Activated CD4-positive, alpha-beta memory T cell treated with anti-CD3 and anti-CD28 coated beads, Interleukin-2, amount 10 ng/mL, durations not matched to agents 7 days and 5 days (primary cell): ENCODE measurements at places on chromosomes 3 and 15. TPM values are rescaled to one million over a fixed set of nuclear protein-coding genes. Genes with fewer than 3 reads are reported as not detected.

LRRC31 gene
- total RNA-seq, result not detected

CPNE9 gene
- total RNA-seq, result 0.33 TPM

CDHR4 gene
- not detected for total RNA-seq

FAM3D gene
- not detected for total RNA-seq

ROPN1 gene
- not detected for total RNA-seq

GADL1 gene
- total RNA-seq, result not detected

TUSC7 gene
- not detected for total RNA-seq

MUSTN1 gene
- 4.4 TPM for total RNA-seq

SLC6A6 gene
- 59.0 TPM for total RNA-seq

ATP13A4 gene
- total RNA-seq, result 1.8 TPM

MINAR1 gene
- total RNA-seq, result 0.38 TPM

TMCO5A gene
- total RNA-seq, result not detected

GRCh38 chr3:72418244-72418643, 430.0 kb downstream of the SHQ1 start:
- H3K4me1 ChIP-seq, result peaks cover 40% of the 10 kb centered on the region
- H3K27me3 ChIP-seq, result no peaks in the 10 kb centered on the region
- H3K27ac ChIP-seq, result no peak overlapping the region

GRCh38 chr3:81592101-81592500, 169.3 kb downstream of the GBE1 start:
- no peak overlapping the region for H3K27ac ChIP-seq
- H3K4me1 ChIP-seq, result no peaks in the 10 kb centered on the region
- no peak overlapping the region for H3K4me3 ChIP-seq
- H3K36me3 ChIP-seq, result peaks cover 9% of the 10 kb centered on the region
- DNase-seq, result no peak

DNA sequence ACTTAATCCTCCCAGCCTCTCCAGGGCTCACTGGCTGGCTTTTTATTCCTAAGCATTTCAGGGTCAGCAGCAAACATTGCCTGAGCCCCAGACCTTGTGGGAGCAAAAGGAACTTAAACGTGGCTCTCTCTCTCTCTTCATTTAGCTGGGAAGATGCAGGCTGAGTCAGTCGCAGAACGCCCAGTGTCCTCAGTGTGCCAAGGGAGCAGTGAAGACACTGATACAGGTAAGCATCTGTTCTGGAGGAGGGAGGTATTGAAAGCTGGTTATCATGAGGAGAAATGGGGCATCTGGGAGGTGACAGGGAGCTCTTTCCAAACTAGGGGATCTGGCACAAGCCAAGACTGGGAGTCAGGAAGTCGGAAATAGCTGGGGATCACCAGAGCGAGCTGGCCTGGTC, 4.3 kb downstream of the RHOV start:
- H3K27me3 ChIP-seq, result peaks cover 20% of the 10 kb centered on the region
- no peak overlapping the region for H3K4me3 ChIP-seq
- no peak for DNase-seq
- H3K36me3 ChIP-seq, result no peaks in the 10 kb centered on the region
- no peak overlapping the region for H3K27ac ChIP-seq

GRCh38 chr3:8094415-8094814, 407.2 kb upstream of the LMCD1 start:
- H3K27me3 ChIP-seq, result no peaks in the 10 kb centered on the region
- DNase-seq, result no peak
- no peaks in the 10 kb centered on the region for H3K4me1 ChIP-seq
- no peak overlapping the region for H3K27ac ChIP-seq
- H3K36me3 ChIP-seq, result no peaks in the 10 kb centered on the region

GRCh38 chr3:152050903-152051302, 177.5 kb downstream of the SUCNR1 start:
- peaks cover 4% of the 10 kb centered on the region for H3K27me3 ChIP-seq
- H3K36me3 ChIP-seq, result no peaks in the 10 kb centered on the region
- H3K27ac ChIP-seq, result no peak overlapping the region
- DNase-seq, result no peak
- H3K4me3 ChIP-seq, result no peak overlapping the region

DNA sequence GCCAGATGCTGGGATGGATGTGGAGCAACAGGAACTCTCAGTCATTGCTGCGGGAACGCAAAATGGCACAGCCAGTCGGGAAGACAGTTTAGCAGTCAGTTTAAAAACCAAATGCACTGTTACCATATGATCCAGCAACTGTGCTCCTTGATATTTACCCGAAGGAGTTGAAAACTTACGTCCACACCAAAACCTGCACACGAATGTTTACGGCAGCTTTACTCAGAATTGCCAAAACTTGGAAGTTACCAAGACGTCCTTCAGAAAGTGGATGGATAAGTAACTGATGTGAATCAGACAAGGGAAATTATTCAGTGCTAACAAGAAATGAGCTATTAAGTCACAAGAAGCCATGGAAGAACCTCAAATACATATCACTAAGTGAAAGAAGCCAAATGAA, 36.1 kb upstream of the SLC41A3 start:
- H3K27me3 ChIP-seq, result peaks cover 9% of the 10 kb centered on the region
- no peaks in the 10 kb centered on the region for H3K36me3 ChIP-seq
- H3K27ac ChIP-seq, result no peak overlapping the region

DNA sequence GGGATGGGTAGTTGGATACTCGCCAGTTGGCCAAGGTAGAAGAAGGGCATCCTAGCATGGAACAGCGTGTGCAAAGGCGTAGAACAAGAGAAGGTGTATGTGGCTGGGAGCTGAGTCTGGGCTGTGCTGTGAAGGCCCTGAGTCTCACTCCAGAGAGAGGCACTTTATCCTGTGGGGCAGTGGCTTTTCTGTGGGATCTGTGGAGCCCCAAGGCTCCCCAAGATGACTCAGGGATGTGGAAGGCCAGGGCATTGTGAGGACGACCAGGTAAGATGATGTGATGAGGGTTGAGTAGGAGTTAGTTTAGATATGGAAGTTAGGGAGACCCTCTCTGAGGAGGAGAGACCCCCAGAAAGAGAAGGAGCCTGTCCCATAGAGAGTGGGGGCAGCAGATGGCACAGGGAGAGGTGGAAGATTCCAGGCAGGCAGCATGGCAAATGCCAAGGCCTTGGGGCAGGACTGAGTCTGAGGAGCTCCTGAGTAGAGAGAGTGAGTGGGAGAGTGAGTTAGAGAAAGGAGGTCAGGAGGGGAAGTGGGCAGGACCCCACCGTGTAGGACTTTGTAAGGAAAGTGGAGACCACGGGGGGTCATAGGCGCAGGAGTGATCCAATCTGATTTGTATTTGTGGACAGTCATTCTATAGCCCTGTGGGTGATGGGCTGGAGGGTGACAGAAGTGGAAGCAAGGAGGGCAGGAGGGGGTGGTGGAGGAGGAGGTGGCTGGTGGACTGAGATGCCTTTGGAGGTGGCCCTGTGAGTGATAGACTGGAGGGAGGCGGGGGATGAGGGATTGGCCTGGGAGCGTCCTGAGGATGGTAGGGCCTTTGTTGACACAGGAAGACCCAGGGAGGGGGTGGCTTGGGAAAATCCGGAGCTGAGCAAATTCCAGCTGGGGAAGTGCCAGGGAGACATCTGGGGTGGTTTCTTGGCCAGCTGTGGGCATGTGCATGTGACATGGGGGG, 50.3 kb downstream of the FBLN2 start:
- H3K36me3 ChIP-seq, result no peaks in the 10 kb centered on the region
- H3K4me3 ChIP-seq, result no peak overlapping the region
- DNase-seq, result no peak
- H3K27ac ChIP-seq, result no peak overlapping the region

- no peak overlapping the region for H3K27ac ChIP-seq
- DNase-seq, result no peak
- H3K36me3 ChIP-seq, result no peaks in the 10 kb centered on the region
- no peaks in the 10 kb centered on the region for H3K27me3 ChIP-seq
Measured at GRCh38 chr3:84042399-84043106, 916.2 kb upstream of the CADM2 start.

- H3K27ac ChIP-seq, result no peak overlapping the region
- H3K36me3 ChIP-seq, result no peaks in the 10 kb centered on the region
- H3K27me3 ChIP-seq, result peaks cover 10% of the 10 kb centered on the region
- H3K4me1 ChIP-seq, result peaks cover 2% of the 10 kb centered on the region
Measured at GRCh38 chr15:58378241-58379085, 53.3 kb upstream of the LIPC start.

- no peak overlapping the region for H3K4me3 ChIP-seq
- H3K27me3 ChIP-seq, result peaks cover 7% of the 10 kb centered on the region
- H3K27ac ChIP-seq, result no peak overlapping the region
- DNase-seq, result no peak
Measured at GRCh38 chr3:10771486-10772270, 44.4 kb upstream of the SLC6A11 start.

DNA sequence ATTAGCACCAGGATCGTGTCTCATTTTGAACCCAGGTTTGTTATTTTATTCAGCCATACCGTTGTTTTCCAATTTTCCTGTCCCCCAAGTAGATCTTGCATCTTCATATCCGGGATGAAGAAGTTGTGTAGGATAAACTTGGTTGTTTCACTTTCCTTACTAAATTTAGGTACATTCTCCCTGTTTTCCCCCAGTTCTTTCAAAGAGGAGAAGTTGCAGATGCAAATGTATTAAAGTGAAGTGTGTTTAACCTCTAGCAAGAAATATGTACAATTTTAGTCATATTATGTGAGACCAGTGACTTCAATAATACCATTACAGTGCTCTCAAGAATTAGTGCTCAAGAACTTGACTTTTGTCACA, 1.3 kb downstream of the ATXN7 start:
- peaks cover 52% of the 10 kb centered on the region for H3K36me3 ChIP-seq
- DNase-seq, result no peak
- peak overlapping the region; percentile 95 for H3K4me3 ChIP-seq
- H3K4me1 ChIP-seq, result peaks cover 55% of the 10 kb centered on the region
- no peaks in the 10 kb centered on the region for H3K27me3 ChIP-seq

DNA sequence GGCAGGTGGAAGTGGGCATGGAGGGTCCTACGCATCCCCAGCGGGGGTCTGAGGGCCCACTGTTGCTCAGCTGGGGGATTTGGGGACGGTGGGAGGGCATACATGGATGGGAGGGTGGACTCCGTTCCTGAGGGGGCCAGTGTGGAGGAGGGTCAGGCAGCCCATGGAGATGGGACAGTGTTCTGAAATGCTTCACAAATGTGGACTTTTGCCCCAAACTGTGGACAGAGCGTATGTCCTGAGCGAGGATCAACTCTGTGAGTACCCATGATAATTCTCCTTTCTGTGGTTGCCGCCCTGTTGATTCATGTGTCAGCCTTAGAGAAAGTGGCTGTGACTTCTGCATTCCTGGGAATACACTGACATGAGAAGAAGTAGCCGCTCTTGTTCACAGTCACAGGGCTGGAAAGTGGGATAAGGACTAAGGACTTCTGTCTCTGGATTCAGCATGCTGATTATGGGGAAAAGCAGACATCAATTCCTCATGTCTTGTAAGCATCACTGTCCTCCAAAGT, 33.4 kb downstream of the SMAD3 start:
- peaks cover 62% of the 10 kb centered on the region for H3K4me1 ChIP-seq
- H3K27me3 ChIP-seq, result no peaks in the 10 kb centered on the region
- no peak for DNase-seq
- H3K36me3 ChIP-seq, result peaks cover 66% of the 10 kb centered on the region
- H3K27ac ChIP-seq, result peak overlapping the region; percentile 96

GRCh38 chr15:88375234-88375927, 91.8 kb downstream of the MRPL46 start:
- H3K27me3 ChIP-seq, result peaks cover 7% of the 10 kb centered on the region
- DNase-seq, result no peak

GRCh38 chr3:171350364-171350763, 109.8 kb downstream of the TNIK start:
- no peak overlapping the region for H3K27ac ChIP-seq
- peaks cover 15% of the 10 kb centered on the region for H3K36me3 ChIP-seq

- H3K27ac ChIP-seq, result no peak overlapping the region
- no peaks in the 10 kb centered on the region for H3K4me1 ChIP-seq
- DNase-seq, result no peak
- H3K4me3 ChIP-seq, result no peak overlapping the region
- no peaks in the 10 kb centered on the region for H3K36me3 ChIP-seq
- peaks cover 17% of the 10 kb centered on the region for H3K27me3 ChIP-seq
Measured at GRCh38 chr15:70880781-70881180, 11.5 kb downstream of the THAP10 start.

GRCh38 chr3:146374146-146374545, 95.2 kb downstream of the PLSCR2 start:
- no peaks in the 10 kb centered on the region for H3K27me3 ChIP-seq
- no peak overlapping the region for H3K27ac ChIP-seq
- DNase-seq, result no peak
- no peaks in the 10 kb centered on the region for H3K36me3 ChIP-seq
- no peaks in the 10 kb centered on the region for H3K4me1 ChIP-seq
- H3K4me3 ChIP-seq, result no peak overlapping the region

- no peak for DNase-seq
- no peaks in the 10 kb centered on the region for H3K4me1 ChIP-seq
- no peak overlapping the region for H3K4me3 ChIP-seq
Measured at GRCh38 chr3:163056874-163057497, 1560.4 kb downstream of the OTOL1 start.

DNA sequence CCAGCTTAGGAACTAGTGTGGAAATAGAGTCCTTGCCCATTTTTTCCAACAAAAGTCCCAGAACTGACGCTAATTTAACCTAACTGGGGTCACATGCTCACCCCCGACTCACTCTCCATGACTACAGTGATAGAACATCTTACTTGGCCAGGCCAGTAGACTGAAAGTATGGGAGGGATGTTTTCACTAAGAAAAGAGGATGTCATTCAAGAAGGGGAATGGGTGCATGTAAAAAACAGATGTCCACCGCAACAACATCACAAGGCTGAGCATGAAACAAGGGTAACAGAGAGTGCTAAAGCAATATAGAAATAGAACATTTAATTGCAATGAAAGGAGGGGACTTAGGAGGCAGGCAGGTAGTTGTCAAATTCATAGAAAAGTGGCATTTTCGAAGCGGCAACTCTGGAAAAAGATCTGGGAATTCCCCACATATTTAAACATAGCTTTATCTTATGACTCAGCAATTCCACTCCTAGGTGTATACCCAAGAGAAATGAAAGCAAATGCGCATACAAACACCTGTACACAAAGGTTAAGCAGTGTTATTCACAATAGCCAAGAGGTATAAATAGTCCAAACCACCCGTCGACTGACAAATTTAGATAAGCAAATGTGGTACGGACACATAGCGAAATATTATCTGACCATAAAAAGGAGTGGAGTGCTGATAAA, 41.1 kb upstream of the UBE2E2 start:
- H3K27me3 ChIP-seq, result no peaks in the 10 kb centered on the region
- no peak for DNase-seq
- H3K36me3 ChIP-seq, result no peaks in the 10 kb centered on the region
- H3K4me1 ChIP-seq, result no peaks in the 10 kb centered on the region

DNA sequence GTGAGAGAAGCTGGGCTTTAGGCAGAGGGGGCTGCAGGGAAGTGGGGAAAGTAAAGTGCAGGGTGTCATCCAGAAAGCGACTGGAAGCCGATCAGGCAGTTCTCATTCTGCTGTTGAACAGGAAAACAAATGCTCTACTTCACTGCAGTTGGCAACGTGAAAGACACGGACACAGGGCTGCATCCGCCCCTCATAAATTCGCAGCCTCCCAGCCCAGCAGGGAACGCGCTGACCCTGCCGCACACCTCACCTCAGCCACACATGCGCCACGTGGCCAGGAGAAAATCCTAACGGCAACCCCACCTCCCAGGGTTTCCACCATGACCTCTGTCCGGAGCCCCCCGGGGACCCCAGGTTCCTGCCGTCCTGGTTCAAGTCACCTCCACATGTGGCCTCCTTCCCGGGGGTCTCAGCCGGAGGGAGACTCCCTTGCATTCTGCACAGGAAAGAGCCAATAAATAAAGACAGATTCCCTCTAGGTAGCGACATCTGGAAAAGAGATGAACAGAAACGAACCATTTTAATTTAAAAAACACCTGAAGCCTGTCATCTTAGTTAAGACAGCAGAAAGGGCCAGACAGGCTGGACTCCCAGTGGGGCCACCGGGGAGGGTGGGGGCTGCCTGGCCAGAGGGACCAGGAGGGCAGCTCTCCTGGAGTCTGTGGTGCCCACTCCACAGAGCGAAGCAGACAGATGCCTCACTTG, 118.7 kb downstream of the TMEM266 start:
- H3K27me3 ChIP-seq, result peaks cover 30% of the 10 kb centered on the region
- peaks cover 14% of the 10 kb centered on the region for H3K4me1 ChIP-seq
- no peak for DNase-seq
- no peak overlapping the region for H3K27ac ChIP-seq
